ENCODE measurements at places on chromosomes 4 and X.

- DNase-seq: no peak
Measured at GRCh38 chrX:103446665-103447302, 70.4 kb downstream of the BEX3 start.

GRCh38 chr4:80471756-80472155 lies 136.2 kb downstream of the CFAP299 start:
- no peak for DNase-seq

GRCh38 chr4:32744211-32744610 lies 2024.0 kb downstream of the PCDH7 start:
- no peak for DNase-seq

DNA sequence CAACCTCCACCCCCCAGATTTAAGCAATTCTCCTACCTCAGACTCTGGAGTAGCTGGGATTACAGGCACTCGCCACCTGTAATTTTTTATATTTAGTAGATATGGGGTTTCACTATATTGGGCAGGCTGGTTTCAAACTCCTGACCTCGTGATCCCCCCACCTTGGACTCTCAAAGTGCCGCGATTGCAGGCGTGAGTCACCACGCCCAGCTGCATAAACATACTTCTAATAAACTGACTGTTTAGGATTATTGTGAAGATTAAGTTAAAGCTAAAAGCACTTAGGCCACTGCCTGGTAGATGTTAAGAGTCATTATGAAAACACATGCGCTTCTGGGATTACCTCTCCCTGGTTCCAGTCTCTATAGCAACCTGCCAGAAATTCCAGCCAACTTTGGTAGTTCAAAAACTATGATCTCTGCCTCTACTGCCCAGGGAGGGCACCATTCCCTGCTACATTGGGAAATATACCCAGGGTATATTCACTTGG lies 30.2 kb upstream of the GRIA3 start:
- no peak for DNase-seq

DNA sequence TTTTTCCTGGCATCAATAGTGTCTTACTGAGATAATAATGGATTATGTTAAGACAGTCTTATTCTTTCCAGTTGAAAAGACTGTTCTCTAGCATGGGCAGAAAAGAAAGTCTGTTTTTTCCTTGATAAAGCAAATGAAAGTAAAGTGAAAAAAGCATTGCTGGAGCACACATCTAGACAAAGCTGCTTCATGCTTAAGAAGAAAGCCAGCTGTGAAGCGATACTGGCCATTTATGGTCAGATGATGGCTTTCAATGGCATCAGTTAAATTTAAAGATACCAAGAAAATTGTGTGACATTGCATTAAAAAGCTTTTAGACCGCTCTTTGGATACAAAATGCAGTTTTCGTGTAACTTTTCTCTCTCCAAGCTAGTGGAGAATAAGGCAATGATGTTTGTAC lies 242.1 kb upstream of the TRAM1L1 start:
- DNase-seq: no peak

GRCh38 chr4:38832624-38833528 lies 23.7 kb downstream of the TLR6 start:
- no peak for DNase-seq

DNA sequence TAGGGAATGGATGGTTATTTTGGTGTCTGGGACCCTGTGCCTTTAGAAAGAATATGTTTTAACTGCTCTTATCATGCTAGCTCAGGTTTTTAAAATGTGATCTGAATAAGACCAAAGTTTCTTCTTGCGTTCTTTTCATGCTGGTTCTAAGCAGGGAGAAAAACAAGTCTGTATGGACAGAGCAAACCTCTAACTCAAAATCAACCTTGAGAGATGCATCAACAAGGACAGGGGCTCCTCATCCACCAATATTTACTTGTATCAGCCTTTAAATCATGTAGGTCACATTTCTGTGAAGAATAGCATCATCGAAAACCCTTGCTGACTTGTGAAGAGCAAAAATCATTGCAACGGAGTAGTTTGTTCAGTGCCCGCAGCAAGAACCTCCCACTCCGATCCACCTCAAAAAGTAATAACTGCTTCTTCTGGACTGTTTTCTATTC lies 1.2 kb downstream of the ATP10D start:
- DNase-seq: no peak

- DNase-seq: no peak
Measured at GRCh38 chr4:151624626-151625565, 135.9 kb downstream of the GATB start.

- no peak for DNase-seq
Measured at GRCh38 chr4:120085705-120086104, 19.1 kb upstream of the MAD2L1 start.

DNA sequence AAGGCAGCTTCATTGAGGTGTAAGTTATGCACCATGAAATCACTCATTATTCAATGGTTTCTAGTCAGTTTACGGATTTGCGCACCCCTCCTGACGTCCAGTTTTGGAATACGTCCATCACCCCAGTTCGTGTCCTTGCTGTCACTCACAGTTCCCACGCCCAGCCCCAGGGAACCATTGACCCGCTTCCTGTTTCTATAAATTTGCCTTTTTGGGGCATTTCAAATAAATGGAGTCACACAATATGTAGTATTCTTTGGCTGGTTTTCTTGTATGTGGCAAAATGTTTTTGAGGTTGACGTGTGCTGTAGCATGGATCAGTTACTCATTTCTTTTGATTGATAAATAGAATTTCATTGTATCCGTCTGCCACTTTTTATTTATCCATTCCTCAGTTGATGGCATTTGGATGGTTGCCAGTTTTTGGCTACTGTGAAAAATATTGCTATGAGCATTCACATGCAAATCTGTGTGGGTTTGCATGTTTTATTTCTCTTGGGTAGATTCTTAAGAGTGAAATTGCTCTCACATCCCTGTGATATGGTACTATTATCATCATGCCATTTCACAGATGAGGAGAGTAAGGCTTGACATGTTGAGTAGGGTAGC lies 18.4 kb upstream of the SORCS2 start:
- DNase-seq: no peak

- DNase-seq: peak; percentile 41
Measured at GRCh38 chrX:119516157-119516702, 48.0 kb downstream of the SLC25A5 start.

- no peak for DNase-seq
Measured at GRCh38 chr4:2292646-2293108, 30.8 kb upstream of the MXD4 start.
